Esophagus squamous epithelium (tissue), 5 donors: ENCODE measurements at places on chromosomes 5 and 9.

- DNase-seq = no peak
Observed at GRCh38 chr5:95644351-95645042, 2.1 kb upstream of the RFESD start.

- no peak for DNase-seq
Observed at GRCh38 chr5:74919487-74919886, 53.3 kb upstream of the FAM169A start.

DNA sequence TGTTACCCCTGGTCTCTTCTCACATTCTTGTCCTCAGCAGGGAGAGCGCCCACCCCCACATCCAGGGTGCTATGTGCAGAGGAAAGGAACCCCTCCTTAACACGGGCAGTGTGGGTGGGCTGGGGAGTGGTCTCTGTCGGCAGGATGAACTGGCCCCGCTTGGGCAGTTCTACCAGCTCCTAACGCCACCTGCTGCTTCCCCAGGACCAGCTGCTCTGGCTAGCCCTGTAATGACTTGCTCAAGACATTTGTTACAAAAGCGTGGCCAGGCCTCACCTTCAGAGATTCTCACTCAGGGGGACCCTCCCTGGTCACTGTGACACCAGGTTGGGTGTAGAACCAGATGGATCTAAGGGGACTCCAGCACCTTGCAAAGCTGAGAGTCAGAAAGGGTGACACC lies 82.4 kb downstream of the HMCN2 start:
- DNase-seq = no peak

DNA sequence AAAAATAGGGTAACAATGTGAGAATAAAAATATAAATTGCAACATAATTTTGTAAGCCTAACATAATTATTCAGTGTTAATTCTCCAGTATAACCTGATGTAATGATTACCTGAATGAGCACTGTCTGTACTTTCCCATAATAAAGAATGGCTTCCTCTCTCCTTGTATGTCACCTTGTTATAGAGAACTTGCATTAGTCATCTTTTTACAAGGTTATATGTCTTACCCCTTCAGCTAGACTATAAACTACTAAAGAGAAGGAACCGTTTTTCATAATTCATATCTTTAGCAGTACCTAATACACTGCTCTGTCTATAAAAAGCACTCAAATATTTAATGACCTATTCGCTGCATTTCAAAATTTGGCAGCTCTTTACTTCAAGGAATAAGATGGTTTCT lies 19.8 kb downstream of the STRBP start:
- no peak for DNase-seq

GRCh38 chr5:13108265-13108664 lies 836.2 kb downstream of the DNAH5 start:
- no peak for DNase-seq
